Progenitor cell of endocrine pancreas (in vitro differentiated cells): ENCODE measurements at places on chromosomes 16 and 17.
A peak's percentile ranks its signal among the peaks of the same experiment; 100 is the strongest.

DNA sequence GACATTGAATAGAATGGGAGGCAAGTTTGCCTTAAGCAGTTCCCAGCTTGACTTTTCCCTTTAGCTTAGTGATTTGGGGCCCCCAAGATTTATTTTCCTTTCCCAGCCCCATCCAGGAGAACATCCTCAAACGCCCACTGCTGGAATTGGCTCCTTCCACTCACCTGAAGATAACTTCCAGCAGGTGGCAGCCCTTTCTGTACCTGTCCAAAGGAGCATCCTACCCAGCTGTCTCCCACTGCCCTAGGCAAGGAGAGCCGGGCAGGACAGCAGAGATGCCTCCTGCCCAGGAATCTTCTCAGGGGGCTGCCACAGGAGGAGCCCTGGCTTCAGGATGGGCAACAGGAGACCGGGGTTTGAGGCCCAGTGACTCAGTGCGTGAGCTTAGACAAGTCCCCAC is 6.4 kb downstream of the CACNG5 start:
- no peak for DNase-seq

- DNase-seq: no peak
These were observed 16.3 kb downstream of the MEIOC start for GRCh38 chr17:44672479-44673093.

DNA sequence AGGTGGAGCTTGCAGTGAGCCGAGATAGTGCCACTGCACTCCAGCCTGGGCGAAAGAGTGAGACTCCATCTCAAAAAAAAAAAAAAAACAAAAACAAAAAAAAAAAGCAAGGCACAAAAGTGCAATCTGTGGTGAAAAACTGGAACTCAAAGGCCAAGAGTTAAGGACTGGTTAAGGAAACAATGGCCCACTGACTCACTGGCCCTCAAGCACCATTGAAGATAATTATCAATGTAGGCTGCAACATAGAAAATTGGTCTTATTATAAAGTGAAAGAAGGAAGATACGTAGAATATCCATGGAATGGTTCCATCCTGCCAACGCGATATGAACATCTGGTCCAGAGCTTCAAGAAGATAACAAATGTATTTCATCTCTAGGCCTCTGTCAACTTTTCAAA is 444.2 kb downstream of the SOX9 start:
- no peak for DNase-seq

DNA sequence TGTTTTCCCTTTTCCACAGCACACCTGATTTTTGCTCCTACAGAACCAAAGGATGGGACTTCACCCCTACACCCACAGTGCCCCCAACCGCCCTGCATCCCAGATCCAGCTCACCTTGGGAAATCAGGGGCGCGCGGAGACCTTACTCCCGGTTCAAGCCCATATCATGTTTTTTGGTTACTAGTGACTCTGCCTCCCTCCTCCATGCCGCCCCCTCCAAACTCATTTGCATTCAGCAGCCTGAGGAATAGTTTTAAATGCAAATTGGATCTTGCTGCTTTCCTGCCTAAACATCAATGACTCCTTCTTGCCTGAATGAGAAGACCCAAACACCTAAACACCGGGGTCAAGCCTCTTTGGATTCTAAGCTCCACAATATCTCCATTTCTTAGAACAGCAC is 331.8 kb downstream of the TMEM114 start:
- no peak for DNase-seq

GRCh38 chr17:40306395-40306794 is 2.6 kb upstream of the RARA start:
- DNase-seq: no peak

- DNase-seq: no peak
These were observed 40.6 kb downstream of the MIS12 start for GRCh38 chr17:5526821-5527598.

GRCh38 chr17:8487743-8488142 is 52.1 kb downstream of the NDEL1 start:
- DNase-seq: no peak

GRCh38 chr17:8916466-8916865 is 49.0 kb upstream of the PIK3R6 start:
- DNase-seq: no peak

DNA sequence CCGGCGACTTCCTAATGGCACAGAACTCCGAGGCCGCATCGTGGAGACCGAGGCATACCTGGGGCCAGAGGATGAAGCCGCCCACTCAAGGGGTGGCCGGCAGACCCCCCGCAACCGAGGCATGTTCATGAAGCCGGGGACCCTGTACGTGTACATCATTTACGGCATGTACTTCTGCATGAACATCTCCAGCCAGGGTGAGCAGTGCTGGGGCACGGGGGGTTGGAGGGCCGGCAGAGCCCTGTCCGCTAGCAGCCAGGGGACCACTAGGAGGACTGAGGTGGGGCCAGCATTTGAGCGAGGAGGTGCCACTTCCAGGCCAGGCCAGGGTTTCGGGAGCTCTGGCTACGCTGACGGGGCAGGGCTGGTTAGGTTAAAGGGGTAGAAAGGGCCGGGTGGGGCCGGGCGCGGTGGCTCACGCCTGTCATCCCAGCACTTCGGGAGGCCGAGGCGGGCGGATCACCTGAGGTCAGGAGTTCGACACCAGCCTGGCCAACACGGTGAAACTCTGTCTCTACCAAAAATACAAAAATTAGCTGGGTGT is 5.1 kb downstream of the MPG start:
- no peak for DNase-seq

DNA sequence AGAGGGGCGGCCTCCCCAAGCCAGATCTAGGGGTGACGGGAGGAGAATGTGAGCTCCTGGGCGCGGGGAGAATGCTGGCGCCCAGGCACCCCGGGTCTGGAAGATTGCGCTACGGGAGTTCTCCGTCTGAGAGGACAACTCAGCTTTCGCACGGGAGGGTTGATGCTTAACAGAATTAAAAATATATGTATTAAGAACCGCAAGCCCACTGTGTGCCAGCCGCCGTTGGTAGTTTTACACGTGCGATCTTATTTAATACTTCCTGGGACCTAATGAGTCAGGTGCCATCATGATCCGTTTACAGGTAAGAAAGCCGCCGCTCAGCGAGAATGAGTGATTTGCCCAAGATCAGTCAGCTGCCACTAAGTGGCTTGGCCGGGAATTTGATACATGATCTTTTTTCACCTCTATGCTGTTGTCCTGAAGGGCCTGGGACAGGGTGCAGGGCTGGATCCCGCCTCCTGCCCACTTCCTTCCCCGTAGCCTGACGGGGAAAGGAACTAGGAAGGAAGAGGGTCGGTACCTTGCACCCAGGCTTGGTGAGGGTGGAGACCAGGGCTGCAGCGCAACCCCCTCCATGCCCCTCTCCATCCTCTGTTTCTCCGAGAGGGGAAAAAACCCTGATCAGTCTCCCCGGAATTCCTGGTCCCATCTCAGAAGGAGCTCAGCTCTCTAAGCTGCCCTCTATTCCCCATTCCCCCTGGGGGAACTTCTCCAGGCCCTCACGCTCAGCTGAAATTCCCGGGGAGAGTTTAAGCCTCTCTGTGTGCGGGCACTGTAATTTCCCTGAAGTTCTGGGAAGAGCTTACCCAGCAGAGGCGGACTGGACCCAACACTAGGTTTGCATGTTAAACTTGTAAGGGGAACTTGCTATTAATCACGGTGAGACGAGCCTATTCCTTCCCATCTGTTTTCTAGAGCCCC is 983 bp downstream of the VAT1L start:
- no peak for DNase-seq

GRCh38 chr17:337866-338265 is 14.7 kb downstream of the RPH3AL start:
- no peak for DNase-seq

DNA sequence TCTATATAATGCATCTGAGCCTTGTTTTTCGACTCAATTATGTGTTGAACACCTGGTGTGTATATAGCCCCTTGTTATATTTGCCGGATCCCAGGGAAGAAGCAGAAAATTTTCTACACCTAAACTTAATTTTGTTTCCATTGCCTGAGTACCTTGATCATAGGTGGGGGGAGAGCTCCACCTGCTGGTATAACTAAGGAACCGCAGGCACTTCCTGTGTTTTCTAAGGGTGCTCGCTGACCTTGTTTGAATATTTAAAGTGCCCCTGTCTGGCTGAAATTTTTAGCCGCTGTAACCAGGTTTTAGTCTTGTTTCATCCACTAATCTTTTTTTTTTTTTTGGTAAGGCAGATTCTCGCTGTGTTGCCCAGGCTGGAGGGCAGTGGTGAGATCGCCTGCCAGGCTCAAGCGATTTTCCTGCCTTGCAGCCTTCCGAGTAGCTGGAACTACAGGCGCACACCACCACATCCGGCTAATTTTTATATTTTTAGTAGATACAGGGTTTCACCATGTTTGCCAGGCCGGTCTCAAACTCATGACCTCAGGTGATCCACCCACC is 6.5 kb upstream of the NUBP1 start:
- peak; percentile 53 for DNase-seq

- DNase-seq: no peak
These were observed 179.6 kb upstream of the TNRC6C start for GRCh38 chr17:77778636-77779489.

GRCh38 chr17:81533339-81534141 is 5.4 kb downstream of the FSCN2 start:
- no peak for DNase-seq

GRCh38 chr17:53629188-53629587 is 193.5 kb upstream of the KIF2B start:
- no peak for DNase-seq

- DNase-seq: no peak
These were observed 207.6 kb downstream of the MRTFB start for GRCh38 chr16:14278749-14279148.

- DNase-seq: no peak
These were observed 63.1 kb downstream of the STX8 start for GRCh38 chr17:9512323-9513168.

DNA sequence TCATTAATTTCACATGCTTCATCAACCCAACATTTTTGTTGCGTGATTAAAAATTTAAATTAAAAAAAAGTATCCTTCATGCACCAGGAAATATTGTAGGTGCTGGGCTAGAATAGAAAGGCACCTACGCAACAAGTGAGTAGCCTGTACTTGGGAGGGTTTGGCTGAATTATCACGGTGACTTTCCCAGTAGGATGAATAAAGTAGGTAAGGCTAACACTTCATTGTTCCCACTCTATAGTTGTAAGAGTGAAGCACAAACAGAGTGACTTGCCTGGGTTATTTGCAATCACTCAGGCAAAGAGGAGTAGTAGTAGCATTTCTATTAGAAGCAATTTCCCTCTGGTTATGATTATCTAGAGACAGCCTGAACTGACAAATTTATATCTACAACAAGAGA is 62.5 kb downstream of the DNAH3 start:
- no peak for DNase-seq

DNA sequence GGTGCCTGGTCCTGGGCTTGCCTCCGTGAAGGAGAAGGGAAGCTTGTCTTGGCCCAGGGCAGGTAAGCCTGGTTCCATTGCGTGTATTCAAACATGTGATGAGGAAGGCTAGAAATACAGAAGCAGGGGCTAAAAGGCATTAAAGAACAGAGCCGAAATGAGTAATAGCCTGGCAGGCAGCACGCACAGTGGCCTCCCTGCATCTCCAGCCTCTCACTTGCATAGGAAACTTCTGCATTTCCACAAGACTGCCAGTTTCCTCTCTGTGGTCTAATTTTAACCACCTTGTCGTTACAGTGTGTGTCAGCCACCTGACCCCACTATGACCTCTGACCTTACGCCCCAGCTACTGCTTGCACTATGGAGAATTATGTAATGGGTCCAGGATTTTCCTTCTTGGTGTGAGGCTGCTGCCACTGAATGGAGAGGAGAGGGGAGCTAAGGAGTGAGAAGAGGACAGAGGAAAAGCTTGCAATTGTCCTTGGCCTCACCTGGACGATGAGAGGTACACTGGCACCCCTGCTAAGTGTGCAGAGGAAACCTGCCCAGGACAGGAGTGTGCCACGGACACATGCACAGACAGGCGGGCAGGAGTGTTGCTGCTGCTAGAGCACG is 32.8 kb downstream of the HIC1 start:
- DNase-seq: no peak

GRCh38 chr17:74833501-74834377 is 25.9 kb downstream of the GRIN2C start:
- DNase-seq: no peak

DNA sequence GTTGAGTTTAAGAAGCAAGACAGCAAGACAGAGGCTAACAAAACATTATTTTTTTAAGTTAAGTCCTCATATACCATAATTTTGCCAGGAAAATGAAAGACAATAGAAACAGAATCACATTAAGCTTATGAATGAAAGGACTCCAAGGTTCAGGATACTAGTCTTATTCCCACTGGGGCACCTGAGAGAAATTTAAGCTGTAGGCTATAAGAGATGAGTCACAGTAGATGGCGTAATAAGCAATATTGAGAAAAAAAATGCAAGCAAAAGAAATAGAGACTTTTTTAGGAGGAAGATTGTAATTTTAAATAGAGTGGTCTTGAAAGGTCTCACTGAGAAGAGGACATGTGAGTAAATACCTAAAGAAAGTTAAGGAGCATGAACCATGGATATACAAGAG is 57.1 kb upstream of the KIF2B start:
- DNase-seq: no peak

GRCh38 chr17:8146381-8147140 is 5.6 kb downstream of the PER1 start:
- no peak for DNase-seq
